ENCODE measurements at places on chromosomes 4 and X. TPM values are rescaled to one million over a fixed set of nuclear protein-coding genes. Genes with fewer than 3 reads are reported as not detected.

Gene FGA
- total RNA-seq, result 2.8 TPM

Gene AMTN
- total RNA-seq, result not detected

Gene TXK
- total RNA-seq, result 3.1 TPM

Gene CT45A2
- not detected for total RNA-seq

Gene TMSB4X
- 4,817 TPM for total RNA-seq

Gene TMEM31
- total RNA-seq, result not detected

Gene NLGN3
- 18.7 TPM for total RNA-seq

Gene UGT2B11
- not detected for total RNA-seq

Gene ATP6AP1
- 42.7 TPM for total RNA-seq

Gene GBA3
- 0.16 TPM for total RNA-seq

Gene CNGA2
- not detected for total RNA-seq
